Fibroblast of lung (primary cell): ENCODE measurements at places on chromosomes 2 and 18. TPM values are rescaled to one million over a fixed set of nuclear protein-coding genes. Genes with fewer than 3 reads are reported as not detected.

Gene NPHP1
- total RNA-seq: 5.0 and 5.6 TPM in 2 replicates

Gene MOGAT1
- total RNA-seq: not detected in 2 replicates

Gene MYO1B
- total RNA-seq: 113 and 151 TPM in 2 replicates

- DNase-seq: no peak
Measured at GRCh38 chr18:33833842-33834241, 255.8 kb downstream of the ASXL3 start.

DNA sequence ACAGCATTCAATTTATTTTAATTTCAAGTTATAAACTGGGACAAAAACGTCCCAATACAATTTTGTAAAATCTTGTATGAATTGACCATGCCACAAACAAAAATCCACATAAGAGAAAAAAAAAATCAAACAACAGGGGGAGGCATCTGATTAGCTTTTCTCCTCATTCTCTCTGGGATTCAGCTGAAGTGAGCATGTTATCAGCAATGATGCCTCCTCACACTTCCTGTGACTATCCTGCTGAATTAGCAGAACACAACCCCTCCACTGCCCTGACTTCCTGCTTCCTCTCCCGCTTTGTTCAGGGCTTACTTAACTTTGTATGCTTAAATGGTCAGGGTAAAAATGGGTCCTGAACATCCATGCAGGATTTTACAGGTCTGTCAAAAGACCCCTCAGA lies 132.2 kb upstream of the ITGB6 start:
- DNase-seq: peak; percentile 45

DNA sequence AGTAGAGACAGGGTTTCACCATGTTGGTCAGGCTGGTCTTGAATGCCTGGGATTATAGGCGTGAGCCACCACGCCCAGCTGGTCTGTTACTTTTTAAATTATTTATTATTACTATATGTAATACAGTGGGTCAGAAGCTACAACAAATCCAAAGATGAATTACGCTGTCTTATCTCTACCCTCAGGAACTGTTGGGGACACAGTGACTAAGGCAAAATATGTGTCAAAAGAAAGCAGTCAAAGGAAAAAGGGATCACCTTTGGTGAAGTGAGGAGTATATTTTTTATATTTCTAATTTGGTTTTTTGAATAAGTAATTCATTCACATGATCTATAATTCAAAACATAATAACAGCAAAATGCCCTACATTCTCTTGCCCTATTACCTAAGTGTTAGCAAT lies 4.7 kb downstream of the CREB1 start:
- DNase-seq: no peak

DNA sequence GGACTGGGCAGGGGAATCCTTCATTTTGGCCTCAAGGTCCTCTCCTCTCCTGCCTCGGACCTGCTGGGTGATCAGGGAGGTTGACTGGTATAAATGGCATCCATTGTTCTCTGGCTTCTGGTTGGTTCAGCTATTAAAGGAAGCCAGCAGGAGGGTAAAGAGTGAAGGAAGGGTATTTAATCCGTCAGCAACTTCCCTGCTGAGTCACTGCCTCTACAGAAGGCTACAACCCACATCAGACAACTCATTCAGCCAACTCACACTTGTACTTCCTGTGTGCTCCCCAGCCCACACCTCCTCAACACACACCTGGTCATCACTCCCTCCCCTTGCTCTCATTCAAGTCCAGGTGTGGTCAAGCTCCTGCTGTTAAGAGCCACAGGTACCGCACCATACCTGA lies 68.3 kb upstream of the MRPS9 start:
- no peak for DNase-seq

DNA sequence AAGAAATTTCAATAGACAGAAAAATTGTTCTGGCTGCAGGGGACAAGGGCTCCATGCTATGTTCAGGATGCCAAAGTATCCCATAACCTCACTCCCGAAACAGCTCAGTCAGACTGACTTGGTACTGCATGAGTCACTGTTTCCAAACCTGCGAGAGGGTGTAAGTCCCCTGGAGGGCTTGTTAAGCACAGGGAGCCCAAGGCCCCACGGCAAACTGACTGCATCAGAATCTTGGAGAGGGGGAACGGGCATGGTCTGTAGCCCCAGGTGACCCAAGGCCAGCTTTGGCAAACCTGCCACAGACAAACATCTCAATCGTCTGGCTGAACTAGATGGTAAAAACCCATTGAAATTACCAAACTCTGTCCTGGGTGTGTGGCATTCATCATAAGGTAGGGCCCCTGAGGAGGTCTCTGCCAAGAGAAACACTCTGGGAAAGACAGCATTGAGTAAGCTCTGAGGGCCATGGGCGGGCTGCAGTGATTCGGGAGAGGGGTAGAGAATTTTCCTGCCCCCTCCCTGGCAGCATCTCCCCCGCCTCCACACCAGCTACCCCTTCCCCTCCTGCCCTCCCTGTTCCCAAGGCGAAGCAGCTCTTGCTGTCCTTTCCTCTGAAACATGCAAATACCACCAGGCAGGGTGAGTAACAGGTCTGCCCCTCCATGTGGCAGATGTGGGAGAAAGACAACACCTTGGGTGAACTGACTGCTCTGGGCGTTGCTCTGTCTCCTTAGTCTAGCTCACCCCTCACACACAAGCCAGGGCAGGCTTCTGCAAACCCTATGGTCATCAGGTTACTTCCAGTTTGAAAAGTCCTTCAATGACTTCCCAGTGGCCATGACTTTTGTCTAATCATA lies 274.7 kb upstream of the SIX2 start:
- peak; percentile 91 for DNase-seq

GRCh38 chr2:188439986-188440385 lies 148.3 kb downstream of the GULP1 start:
- no peak for DNase-seq

GRCh38 chr2:133581010-133581760 lies 12.9 kb upstream of the NCKAP5 start:
- peak; percentile 66 for DNase-seq

- peak; percentile 30 for DNase-seq
Measured at GRCh38 chr18:79402977-79403722, 7.4 kb downstream of the NFATC1 start.

DNA sequence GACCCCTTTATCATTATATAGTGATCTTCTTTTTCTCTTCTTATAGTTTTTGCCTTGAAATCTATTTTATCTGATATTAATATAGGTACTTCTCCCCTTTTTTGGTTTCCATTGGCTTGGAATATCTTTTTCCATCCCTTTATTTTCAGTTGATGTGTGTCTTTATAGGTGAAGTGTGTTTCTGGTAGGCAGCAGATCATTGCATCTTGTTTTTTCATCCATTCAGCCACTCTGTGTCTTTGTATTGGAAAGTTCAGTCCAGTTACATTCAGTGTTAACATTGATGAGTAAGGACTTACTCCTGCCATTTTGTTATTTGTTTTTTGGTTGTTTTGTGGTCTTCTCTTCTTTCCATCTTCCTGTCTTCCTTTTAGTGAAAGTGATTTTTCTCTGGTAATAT lies 133.4 kb downstream of the DIS3L2 start:
- DNase-seq: no peak

GRCh38 chr2:181904022-181904632 lies 12.6 kb downstream of the ITPRID2 start:
- DNase-seq: peak; percentile 67

GRCh38 chr2:74149247-74149525 lies 1.5 kb upstream of the BOLA3 start:
- no peak for DNase-seq

- peak; percentile 99 for DNase-seq
Measured at GRCh38 chr2:160367887-160368286, 125.7 kb downstream of the RBMS1 start.
